ENCODE measurements at places on chromosomes 5 and 9. TPM values are rescaled to one million over a fixed set of nuclear protein-coding genes. Genes with fewer than 3 reads are reported as not detected.

PFN3 gene
- total RNA-seq, result not detected

GRCh38 chr9:38228331-38229103 is 159.5 kb upstream of the SHB start:
- no peak for DNase-seq

- no peak for DNase-seq
Observed at GRCh38 chr5:176612008-176612407, 2.1 kb upstream of the GPRIN1 start.

- no peak for DNase-seq
Observed at GRCh38 chr5:144121577-144121976, 48.9 kb downstream of the YIPF5 start.

DNA sequence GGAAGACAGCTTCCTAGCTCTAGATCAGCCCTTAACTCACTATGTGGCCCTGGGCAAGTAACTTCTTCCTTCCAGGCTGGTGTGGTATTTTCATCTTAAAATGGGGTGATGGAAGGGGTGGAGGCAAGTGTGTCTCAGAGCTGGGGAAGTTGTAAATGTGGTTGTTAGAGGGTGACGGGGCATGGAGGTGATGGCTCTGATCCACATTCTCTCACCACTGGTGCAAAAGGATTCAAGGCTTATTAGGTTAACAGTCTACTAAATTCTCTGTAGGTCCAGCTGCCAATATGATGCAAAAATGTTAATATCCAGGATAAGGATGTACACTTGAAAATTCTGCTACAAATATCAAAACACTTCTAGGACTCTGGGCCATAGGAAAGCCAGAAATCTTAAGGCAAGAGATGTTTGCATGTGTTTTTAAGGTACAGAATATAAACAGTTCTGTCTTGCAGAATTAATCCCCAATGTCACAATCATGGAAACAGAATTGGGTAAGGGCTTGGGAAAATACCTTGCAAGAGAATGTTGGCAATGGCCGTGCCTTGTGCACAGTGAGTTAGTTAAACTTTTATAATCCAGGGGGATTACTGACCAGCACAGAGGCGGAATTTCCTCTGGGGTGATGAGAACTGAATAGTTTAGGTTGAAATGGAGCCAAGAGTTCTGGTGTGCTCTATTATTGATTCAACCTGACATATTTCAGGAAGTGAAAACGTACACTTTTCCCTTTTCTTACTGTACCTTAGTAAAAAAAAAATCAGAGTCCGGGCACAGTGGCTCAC is 19.8 kb downstream of the TNFSF15 start:
- DNase-seq, result no peak

DNA sequence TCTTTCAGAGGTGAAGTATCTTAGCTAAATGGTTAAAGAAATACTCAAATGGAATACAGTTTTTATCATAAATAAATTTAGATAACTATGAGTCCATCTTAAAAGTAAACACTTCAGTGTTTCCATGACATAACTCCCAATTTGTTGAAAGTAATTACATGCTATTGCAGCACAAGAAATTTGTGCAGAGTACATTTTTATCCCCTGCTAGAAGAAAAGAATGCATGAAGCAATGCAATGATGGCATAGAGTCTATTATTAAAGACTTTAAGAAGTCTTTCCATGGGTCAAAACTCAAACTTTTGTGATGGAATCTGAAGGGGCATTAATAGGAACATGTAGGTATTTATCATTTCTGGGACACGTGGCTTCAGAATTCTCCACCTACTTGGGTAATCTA is 106.6 kb upstream of the DPYSL3 start:
- no peak for DNase-seq

- no peak for DNase-seq
Observed at GRCh38 chr5:24232929-24233498, 411.8 kb downstream of the CDH10 start.

FST gene
- total RNA-seq, result not detected

GRCh38 chr5:14219800-14220512 is 76.8 kb downstream of the TRIO start:
- no peak for DNase-seq

DNA sequence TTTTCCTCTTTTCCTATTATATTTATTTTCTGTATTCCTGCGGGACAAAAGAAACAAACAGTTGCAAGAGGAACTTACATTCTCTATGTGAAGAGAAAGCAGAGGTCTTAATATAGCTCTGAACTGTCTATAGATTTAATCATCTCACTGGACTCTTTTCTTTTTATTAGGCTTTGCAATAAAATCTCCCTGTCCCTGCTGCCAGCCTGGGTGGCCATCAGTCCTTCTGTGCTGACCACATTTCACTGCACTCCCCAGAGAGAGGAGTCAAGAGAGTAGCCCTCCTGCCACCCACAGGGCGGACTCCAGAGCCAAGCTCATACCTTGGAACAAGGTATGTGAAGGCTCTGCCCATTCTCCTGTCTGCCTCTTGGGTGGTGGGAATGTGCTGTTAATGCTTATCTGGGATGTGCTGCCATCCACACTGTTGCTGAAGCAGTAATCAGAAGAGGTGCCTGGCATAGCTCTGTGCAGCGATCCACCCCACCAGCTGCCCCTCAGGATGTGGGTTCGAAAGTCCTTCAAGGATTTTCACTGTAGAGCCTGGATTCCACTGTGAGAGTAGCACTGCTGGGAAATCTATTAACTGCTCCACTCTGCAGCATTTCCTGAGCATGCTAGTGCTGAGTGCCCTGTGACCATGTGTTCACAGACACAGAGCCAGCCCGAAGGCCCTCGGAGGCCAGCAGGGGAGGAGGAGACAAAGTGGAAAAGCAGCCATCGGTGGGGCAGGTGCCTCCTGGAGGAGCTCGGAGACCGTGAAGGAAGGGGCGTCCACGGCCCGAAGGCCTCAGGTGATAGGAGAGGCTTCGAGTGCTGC is 334.6 kb downstream of the MED10 start:
- no peak for DNase-seq

DNA sequence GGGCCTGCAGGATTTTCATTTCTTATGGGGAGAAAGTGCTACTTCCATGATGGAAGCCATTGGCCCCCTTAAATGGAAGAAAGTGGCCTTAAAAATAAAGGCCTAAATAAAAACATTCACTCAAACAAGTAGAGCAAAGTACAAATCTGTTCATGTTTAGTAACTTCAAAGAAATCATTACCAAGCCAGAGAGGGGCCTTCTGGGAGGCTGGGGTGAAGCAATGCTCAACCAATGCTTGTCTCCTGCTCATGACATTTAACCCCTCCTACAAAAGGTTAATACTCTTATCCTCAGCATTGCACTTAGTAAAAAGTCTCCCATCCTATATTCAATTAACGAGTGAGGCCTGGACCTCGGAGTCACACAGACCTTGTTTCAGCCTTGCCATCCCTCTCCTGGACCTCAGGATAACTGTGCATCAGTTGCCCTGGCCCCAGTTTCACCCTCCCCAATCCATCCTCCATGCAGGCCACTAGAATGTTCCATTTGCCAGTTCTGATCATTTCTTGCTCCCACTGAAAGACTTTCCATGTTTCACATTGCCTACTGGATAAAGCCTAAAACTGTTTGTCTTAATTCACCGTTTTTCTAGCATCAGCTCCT is 36.9 kb upstream of the ALDH1B1 start:
- no peak for DNase-seq

DNA sequence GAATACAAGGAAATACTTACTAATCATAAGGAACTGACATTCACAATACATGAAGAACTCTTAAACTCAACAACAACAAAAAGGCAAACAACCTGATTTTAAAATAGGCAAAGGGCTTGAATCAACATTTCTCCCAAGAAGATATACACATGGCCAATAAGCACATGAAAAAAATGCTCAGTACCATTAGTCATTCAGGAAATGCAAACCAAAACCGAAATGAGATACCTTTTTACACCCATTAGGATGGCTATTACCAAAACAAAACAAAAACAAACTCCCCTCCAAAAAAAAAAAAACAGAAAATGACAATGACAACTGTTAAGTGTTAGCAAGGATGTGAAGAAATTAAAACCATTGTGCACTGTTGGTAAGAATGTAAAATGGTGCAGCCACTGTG is 104.1 kb upstream of the ZNF462 start:
- no peak for DNase-seq

GRCh38 chr9:38706493-38706892 is 13.4 kb downstream of the FAM240B start:
- no peak for DNase-seq

- DNase-seq, result no peak
Observed at GRCh38 chr5:168714046-168714445, 134.9 kb upstream of the PANK3 start.

DNA sequence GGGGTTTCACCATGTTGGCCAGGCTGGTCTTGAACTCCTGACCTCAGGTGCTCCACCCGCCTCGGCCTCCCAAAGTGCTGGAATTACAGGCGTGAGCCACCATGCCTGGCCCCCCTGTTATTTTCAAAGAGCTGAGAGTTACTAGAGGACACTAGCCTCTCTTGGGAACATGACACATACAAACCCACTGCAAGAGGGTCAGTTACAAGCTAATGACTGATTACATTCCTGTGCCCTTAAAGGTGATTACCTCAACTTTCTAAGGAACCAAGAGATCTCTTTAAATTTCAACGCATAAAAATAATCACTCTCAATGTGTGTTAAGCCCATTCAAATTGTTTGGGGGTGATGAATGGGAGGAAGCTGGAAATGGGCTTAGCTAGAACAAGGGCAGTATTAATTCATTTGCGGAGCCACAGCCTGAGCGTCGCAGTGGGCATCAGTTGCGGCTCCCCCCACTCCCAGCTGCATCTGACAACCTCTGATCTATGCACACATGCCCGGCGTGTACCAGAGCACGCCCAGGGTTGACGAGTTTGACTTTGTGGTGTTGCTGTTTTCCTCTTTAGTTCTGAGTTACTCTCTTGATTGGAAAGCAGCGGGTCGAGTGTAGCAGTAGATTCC is 146.9 kb downstream of the GOLPH3 start:
- DNase-seq, result no peak

POLE3 gene
- 81.7 TPM for total RNA-seq

GRCh38 chr9:1400983-1401382 is 350.8 kb downstream of the DMRT2 start:
- DNase-seq, result no peak

ECSCR gene
- total RNA-seq, result not detected

GRCh38 chr5:65366655-65367054 is 115.1 kb downstream of the ADAMTS6 start:
- no peak for DNase-seq

SHISAL2B gene
- total RNA-seq, result not detected

- no peak for DNase-seq
Observed at GRCh38 chr5:99589424-99589823, 660.6 kb upstream of the CHD1 start.

DNA sequence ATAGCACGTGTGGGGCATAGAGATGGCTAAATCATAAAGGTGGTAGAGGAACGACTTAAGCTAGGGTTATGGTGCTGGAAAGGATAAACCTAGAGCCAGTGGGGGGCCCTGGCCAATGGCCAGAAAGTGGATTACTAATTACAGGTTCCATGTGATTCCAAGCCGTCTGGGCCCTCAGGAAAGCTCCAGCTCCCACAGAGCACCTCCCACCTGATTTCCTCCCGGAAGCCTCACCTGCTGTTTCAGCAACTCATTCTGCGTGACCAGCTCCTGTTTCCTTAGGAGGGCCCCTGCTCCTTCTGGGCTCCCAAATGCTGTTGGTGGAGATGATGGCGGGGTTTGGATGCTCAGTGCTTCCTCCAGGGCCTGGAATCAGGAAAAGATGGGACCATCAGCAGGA is 16.2 kb downstream of the GPX3 start:
- DNase-seq, result no peak

- DNase-seq, result no peak
Observed at GRCh38 chr5:122581629-122582028, 193.3 kb upstream of the SNX2 start.

- no peak for DNase-seq
Observed at GRCh38 chr5:112379542-112380325, 39.3 kb downstream of the EPB41L4A start.

FOXD1 gene
- total RNA-seq, result not detected

- DNase-seq, result no peak
Observed at GRCh38 chr5:77427998-77428397, 64.1 kb downstream of the WDR41 start.

GRCh38 chr9:133404454-133405002 is 13.3 kb downstream of the REXO4 start:
- DNase-seq, result no peak

GRCh38 chr5:129747572-129748407 is at the start of gene MINAR2:
TSS of gene MINAR2 (plus strand) at chr5:129748094. CDS start at chr5:129748191, 97 bp downstream.
- DNase-seq, result no peak

DNA sequence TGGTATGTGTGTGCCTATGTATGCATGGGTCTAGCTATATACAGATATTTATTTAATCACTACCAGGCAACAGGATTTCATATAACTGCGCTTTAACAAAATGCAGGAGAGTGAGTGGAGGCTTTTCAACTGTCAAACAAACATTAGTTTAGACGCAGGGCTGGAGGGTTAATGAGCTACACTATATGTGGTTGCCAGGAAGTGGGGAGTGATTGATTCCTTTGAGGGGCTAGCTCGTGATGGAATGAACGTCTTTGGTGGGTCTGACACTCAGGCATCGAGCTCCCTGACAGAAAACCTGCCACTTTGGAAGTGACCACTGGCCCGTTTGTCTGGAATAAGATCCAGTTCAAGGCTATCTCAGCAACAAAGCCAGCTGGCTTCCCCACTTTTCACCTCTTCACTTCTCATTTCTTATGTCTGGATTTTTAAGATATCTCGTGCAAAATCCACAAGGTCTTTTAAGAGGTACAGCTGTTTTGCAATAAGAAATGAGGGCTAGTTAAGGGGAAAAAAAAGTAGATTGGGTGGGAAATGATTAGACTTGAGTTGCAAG is 78.0 kb downstream of the CFAP77 start:
- no peak for DNase-seq

- peak; percentile 42 for DNase-seq
Observed at GRCh38 chr9:131584858-131585257, 39.5 kb downstream of the PRRT1B start.

RRAGA gene
- total RNA-seq, result 46.0 TPM

DNA sequence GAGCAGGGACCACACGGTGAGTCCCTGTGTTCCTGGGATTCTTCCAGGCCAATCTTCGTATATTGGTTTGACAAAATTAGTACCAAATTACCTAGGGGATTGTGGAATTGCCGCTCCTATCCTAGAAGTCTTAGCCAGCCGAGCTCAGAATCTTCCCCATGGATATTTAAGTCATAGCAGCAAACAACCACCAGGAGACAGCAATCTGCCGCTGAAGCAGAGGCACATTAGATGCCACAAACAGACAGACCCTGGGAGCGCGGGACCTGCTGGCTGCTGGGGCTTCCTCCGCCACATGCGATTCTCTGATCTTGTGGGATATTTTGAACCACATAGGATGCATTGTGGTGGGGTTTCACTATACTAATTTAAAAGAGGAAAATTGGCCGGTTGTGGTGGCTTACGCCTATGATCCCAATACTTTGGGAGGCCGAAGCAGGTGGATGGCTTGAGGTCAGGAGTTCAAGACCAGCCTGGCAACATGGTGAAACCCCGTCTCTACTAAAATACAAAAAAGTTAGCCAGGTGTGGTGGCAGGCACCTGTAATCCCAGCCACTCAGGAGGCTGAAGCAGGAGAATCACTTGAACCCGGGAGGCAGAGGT is 31.7 kb upstream of the ZBTB43 start:
- DNase-seq, result peak; percentile 39

HK3 gene
- total RNA-seq, result not detected

C9 gene
- total RNA-seq, result not detected

Data from activated CD8-positive, alpha-beta T cell treated with anti-CD3 and anti-CD28 coated beads, Interleukin-2, amount 10 ng/mL, durations not matched to agents 7 days and 5 days (primary cell).